ENCODE measurements at places on chromosomes 3 and 15.
A peak's percentile ranks its signal among the peaks of the same experiment; 100 is the strongest.

DNA sequence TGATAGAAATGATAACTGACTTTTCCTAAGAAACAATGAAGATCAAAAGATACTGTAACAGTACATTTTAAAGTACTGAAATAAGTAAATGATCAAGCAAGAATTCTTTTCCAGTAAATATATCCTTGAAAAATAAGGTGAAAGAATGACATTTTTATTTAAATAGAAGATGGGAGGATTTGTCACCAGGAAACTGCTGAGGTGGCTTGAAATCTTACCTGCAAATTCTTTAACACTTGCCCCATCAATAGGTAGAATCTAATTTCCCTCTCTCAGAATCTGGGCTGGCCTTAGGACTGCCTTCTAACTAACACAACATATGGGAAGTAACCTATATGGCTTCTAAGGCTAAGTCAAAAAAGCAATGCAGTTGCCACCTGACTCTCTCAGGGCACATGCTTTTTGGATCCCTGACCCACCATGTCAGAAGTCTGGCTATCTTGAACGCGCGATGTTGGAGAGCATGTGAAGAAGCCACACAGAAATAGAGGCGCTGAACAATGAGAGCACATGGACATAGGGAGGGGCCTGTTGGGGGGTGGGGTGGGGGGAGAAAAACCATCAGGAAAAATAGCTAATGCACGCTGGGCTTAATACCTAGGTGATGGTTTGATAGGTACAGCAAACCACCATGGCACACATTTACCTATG is 11.5 kb downstream of the ACSBG1 start:
- DNase-seq, result no peak

- no peak for DNase-seq
These were observed 108.8 kb downstream of the LRRK1 start for GRCh38 chr15:101027920-101028319.

GRCh38 chr3:167653760-167654159 is at the start of gene WDR49:
WDR49 (minus strand) TSS chr3:167653942; CDS start chr3:167653425, 517 bp downstream.
- DNase-seq, result no peak

DNA sequence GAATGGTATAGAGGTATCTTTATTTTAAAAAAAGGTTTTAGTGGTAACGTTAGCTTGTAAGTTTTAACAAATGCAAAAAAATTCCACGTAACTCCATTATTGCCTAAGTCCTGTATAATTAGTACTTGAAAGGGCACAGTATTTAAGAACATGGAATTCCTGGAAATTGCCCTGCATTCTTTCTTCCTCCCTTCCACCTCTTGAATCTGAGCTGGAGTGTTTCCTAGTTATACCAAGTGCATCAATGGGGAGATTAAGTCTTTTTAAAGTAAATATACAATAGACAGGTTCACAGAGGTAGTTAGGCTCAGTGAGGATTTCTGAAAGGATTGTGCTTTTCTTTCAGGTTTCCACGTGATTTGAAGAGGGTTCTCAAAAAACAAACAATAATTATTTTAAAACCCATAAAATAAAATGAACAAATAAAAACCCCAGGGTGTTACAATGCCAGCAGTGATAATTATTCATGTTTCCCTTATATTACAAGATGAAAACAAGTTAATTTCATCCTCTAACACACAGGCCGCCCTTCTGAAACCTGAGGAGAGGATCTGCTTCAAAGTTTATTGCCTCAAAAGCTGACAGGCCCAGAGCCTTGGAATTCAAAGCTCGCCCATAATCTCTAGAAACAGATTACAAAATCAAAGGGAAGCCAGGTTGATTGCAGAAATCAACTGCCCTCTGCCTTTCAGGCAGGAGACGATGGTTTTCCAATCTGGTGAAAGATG is 128.8 kb upstream of the LMOD3 start:
- no peak for DNase-seq

DNA sequence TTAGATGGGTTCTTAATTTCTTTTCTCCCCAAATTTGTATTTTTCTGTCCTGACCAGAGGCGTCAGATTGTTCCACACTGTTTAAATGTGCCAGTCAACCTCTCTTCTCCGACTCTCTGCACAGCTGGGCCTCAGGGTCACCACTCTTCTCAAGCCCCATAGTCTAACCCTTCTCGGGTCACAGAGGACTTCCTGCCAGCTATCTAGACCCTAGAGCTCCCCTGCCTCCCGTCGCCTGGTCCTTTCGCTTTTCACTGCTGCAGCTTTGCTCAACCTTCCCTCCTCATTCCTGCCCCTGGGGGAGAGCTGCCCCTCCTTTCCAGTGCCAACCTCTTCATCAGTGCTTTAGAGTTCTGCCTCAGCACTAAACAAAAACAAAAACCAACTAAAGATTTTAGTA is 151.7 kb downstream of the ATG7 start:
- DNase-seq, result no peak

DNA sequence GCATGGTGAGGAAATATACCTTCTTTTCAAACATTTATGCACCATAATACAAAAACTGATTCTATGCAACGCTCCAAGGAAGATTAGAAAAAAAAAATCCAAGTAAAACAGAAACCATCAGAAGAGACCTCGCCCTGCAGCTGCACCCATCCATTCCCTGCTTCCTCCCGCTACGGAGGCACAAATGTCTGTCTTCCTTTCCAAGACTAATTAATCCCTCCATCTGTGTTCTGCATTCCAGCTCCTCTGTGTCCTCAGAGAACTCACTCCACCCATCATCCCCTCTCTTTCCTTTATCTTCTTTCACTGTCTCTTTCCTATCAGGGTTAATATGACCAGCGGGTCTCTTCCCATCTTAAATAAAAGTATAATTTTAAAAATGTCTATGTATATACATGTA is 196.1 kb downstream of the ADAMTSL3 start:
- DNase-seq, result no peak

DNA sequence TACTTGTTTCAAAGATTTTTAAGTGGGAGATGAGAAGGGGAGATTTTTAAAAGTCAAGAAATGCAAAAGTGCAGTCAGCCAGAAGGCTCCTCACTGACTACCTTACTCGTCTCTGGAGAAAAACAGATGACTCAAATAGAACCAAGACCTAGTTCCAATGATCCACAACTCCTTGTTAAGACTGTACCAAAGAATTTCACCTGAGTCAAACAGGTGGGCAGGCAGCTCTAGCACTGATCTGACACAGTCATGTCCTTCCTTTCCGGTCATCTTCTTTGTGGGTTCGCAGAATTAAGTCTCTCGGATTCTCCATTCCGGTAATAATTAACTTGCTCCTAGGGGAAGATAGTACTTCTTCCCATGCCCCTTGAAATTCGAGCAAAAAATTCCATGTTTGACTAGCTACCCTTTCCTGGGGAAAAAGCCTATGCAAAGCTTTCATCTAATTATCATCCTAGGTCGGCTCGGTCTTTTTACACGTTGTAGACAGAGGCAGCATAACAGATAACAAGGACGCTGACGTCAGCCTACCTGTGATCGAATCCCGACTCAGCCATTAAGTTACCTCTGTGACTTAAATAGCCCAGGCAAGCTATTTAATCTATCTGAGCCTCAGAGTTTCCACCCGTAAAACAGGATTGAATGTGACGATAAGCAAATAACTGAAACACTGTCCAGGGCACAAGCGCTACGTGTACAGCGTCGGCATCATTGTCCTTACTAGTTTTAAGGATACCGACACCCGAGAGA is 758 bp downstream of the SELENOK start:
- no peak for DNase-seq

- DNase-seq, result no peak
These were observed 8.6 kb upstream of the SST start for GRCh38 chr3:187678726-187679268.

- no peak for DNase-seq
These were observed 63.3 kb upstream of the MITF start for GRCh38 chr3:69675786-69676530.

GRCh38 chr3:154776549-154777225 is 303.4 kb upstream of the MME start:
- DNase-seq, result no peak

GRCh38 chr15:70254311-70254869 is 156.7 kb upstream of the TLE3 start:
- DNase-seq, result no peak

- DNase-seq, result no peak
These were observed 246.9 kb downstream of the VGLL3 start for GRCh38 chr3:86744051-86744450.

GRCh38 chr3:89217148-89217685 is 109.8 kb downstream of the EPHA3 start:
- no peak for DNase-seq

- no peak for DNase-seq
These were observed 57.8 kb downstream of the ZNF621 start for GRCh38 chr3:40582401-40583027.

- no peak for DNase-seq
These were observed 13.4 kb downstream of the TAMM41 start for GRCh38 chr3:11832981-11833905.

DNA sequence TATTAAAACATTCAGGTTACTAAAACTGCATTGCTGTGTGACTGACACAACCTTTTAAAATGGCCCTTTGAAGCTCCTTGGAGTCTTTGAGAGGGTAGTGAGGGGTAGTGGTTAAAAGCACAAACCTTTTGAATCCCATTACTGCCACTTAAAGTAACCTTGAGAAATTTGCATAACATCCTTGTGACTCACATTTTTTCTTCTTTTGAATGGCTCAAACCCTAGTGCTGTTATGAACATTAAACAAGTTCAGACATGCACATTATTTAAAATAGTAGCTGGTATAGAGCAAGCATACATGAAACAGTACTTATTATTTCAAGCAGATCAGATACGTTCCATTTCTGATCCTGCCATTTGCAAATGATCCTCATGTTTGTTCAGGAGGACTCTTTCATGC is 3.7 kb upstream of the CLDN1 start:
- no peak for DNase-seq

DNA sequence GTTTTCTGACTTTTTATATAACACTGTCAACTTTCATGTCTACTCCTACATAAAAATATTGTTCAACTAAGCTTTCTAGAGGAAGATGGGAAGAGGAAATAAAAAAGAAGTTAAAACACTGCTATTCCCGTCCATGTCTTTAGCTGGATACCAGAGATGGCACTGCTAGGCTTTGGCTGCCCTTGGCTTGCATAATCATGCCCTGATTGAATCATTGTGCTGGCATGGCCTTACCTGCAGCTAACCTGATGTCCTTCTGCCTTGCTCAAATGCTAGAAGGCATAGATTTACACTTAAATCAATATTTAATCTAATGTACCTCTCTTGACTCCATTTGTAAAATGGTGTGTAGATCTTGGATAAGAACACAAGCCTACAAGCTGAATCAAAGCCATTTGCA is 539.7 kb upstream of the IL12A start:
- no peak for DNase-seq

- no peak for DNase-seq
These were observed 15.5 kb downstream of the GLDN start for GRCh38 chr15:51356983-51357382.

GRCh38 chr3:164417955-164418354 is 660.3 kb downstream of the SI start:
- no peak for DNase-seq

GRCh38 chr3:125067225-125067624 is 11.4 kb upstream of the HEG1 start:
- no peak for DNase-seq

- peak; percentile 81 for DNase-seq
These were observed 35.4 kb upstream of the ATG7 start for GRCh38 chr3:11236588-11237461.

GRCh38 chr3:167978071-167978470 is 117.7 kb downstream of the GOLIM4 start:
- DNase-seq, result peak; percentile 81

- no peak for DNase-seq
These were observed 421.7 kb upstream of the GOLIM4 start for GRCh38 chr3:168517249-168518071.

DNA sequence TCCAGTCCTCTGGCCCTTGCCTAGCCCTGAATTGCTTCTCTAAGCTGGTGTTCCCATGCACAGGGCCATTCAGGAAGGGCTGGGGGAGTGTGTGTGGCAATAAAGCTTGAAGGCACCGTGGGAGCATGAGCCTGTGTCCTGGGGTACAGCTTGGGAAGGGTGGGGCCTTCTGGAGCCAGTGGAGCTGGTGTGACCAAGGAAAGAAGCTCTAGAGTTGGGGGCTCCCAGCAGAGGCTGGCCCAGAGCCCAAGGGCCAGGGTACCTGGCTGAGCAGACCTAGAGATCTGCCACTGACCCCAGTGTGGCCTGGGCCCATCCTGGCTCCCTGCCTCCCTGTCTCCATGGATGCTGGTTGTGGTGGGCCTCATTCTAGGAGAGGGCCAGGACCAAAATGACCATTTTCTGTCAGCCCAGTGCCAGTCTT is 8.1 kb downstream of the ABTB1 start:
- no peak for DNase-seq

DNA sequence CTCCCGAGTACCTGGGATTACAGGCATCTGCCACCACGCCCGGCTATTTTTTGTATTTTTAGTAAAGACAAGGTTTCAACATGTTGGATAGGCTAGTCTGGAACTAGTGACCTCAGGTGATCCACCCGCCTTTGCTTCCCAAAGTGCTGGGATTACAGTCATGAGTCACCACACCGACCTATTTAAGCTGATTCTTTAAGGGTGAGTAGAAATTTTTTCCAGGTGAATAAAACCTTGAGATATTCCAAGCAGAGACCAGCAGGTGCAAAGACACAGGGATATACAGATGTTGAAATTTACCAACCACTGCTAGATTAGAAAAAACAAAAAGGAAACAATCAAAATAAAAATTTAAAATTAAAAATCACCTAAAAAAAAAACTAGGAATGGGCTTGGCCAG is 74.4 kb upstream of the CHRNB4 start:
- DNase-seq, result no peak

GRCh38 chr15:49225572-49226281 is 55.7 kb downstream of the GALK2 start:
- DNase-seq, result no peak

Data from NCI-H2029 treated with DMSO at 0.1 percent for 48 hours (cell line).